G401 (cell line): ENCODE measurements at places on chromosomes 1 and 21.

DNA sequence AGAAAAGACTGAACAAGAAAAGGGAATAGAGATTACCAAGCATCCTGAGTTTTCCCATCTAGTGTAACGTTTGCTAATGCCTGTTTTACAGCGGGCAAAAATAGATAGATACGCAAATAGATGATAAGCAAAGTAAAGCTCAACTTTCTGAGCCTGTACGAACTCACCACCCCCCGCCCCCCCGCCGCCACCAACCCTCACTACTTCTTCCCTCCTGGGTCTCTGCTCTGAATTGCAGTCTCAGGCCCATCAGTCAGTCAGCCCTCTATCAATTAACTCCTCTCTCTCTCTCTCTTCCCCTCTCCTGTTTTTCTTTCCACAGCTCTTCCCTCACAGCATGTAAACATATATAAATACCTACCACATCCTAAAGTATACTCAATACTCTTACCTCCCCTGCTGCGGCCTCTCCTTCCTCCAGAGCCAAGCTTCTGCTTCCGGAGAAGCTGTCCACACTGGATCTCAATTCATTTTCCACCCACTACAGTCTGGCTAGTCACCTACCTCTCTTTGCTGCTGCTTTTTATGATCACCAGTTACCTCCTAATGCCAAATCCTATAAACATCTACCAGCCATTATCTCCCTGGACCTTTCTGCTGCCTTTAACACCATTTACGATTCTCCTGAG lies 64.6 kb downstream of the CAPN2 start:
- DNase-seq: no peak

GRCh38 chr1:21931171-21932093 lies 5.7 kb downstream of the HSPG2 start:
- DNase-seq: no peak

DNA sequence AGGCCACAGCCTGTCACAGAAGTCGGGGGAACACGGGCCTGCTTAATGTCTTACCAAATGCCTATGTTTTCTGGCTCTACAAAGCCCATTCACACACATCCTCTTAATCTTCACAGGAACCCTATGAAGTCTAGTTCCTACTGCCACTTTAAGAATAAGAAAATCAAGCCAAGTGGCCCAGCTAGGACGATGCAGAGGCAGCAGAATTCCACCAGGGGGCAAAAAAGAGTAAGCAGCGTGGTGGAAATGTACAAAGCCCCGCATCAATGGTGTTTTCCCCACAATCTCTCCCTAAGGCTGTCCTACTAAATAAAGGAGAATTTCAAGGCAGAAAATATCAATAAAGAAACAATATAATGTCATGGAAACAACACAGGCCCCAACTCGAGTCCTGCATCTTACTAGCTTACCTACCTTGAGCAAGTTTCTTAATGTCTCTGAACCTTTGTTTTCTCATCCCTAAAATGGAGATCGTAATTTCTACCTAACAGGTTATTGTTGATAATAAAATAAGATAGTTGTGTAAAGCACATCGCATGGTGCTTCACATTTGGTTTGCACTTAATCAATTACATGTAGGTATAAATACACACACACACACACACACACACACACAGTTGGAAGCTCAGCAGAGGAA lies 21.4 kb downstream of the SEC16B start:
- peak; percentile 77 for DNase-seq

DNA sequence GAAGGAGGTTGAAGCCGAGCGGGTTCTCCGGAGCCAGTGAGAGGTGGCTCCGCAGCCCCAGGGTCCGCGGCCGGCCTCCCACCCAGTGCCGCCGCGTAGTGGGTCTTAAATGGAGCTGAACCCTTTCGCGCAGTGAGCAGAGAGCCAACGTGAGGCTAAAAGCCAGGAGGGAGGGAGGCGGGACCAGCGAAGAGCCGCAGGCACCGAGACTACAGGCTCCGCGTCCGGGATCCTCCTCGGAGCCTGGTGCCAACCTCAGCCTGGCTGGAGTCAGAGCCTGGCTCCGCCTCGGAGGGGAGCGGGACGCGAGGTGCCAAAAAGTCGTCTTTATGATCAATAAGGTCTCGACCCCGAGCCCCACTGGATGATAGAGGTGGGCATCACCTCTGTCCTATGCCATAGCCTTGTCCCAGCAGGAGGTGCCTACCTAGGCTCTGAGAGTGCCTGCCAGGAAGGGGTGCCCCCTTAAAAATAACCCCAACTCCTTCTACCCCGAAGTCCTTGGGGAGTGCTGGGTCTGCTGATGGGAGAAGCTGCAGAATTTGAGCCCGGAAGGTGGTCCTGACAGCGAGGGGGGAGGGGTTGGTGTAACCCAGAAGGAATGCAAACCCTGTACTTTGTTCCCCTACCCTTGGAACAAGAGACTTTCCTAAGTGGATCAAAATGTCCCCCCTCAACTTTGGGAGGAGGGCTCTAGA lies 1.6 kb downstream of the IGSF21 start:
- peak; percentile 90 for DNase-seq

DNA sequence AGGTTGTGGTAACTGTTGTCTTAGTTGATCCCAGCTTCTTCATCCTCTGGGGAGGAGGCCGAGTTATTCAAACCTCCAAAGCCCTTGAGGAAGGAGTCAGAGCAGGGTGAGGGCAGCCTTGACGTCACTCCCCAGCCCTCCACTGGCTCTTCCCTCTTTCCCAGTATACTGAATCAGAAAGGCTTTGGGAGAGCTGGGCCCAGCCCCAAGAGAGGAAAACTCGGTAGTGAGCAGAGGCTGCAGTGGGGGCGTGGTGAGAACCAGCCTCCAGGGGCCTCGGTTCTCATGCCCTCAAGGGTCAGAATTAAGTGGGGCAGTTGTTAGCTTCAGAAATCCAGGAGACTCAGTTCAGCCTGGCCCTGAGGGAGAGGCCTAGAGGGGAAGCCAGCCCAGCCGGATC lies 1.8 kb upstream of the GJA4 start:
- DNase-seq: no peak

DNA sequence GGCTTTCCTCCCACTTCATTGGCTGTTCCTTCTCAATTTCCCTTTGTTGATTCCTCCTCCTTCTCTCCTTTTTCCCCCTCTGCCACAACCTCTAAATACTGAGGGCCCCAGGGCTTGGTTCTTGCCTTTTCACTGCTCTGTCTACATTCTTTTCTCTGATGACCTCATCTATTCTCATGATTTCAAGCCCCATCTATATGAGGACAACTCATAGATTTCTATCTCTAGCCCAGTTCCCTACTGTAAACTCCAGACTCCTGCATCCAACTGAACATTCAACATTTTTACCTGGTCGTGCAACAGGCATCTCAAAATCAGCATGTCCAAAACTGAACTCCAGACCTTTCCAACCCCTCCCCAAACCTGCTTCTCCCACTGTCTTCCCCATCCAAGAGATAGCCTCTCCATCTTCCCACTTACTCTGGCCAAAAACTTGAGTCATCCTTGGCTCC lies 11.5 kb upstream of the SLC9A1 start:
- no peak for DNase-seq
